ENCODE measurements at places on chromosomes 2 and 18. TPM values are rescaled to one million over a fixed set of nuclear protein-coding genes. Genes with fewer than 3 reads are reported as not detected.

Gene CYBRD1
- polyA plus RNA-seq = 53.2 TPM

Gene NR4A2
- polyA plus RNA-seq = 2.3 TPM

Gene GRB14
- polyA plus RNA-seq = not detected

Gene SERPINB11
- 0.12 TPM for polyA plus RNA-seq

GRCh38 chr18:80231151-80231550, 16.2 kb downstream of the PARD6G start:
- DNase-seq = no peak
- H3K36me3 ChIP-seq = no peaks in the 10 kb centered on the region
- H3K4me1 ChIP-seq = no peaks in the 10 kb centered on the region
- H3K27ac ChIP-seq = no peak overlapping the region
- H3K4me3 ChIP-seq = no peak overlapping the region
